ENCODE measurements at places on chromosomes 1 and 21.

GRCh38 chr1:175978926-175979325, 228.2 kb downstream of the COP1 start:
- no peak for DNase-seq

DNA sequence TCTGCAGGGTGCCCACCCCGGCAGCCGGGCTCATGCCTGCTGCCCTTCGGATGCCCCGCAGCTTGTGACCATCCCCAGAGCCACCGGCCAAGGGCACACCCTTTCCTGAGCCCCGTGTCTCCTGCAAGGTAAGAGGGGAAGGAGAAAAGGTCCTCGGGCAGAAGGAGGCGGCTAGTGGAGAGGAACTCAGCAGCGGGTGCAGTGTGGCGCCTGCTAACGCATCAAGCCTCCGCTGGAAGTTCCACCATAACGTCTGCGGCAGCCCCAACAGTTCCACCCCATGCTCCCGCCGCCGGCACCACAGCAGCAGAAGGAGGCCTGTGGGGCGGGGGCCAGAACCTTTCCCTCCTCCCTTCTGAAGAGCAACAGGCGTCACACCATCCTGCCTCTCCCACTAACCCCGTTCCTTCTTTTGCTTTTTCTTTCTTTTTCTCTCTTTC, 990 bp downstream of the VWA5B1 start:
- peak; percentile 9 for DNase-seq

DNA sequence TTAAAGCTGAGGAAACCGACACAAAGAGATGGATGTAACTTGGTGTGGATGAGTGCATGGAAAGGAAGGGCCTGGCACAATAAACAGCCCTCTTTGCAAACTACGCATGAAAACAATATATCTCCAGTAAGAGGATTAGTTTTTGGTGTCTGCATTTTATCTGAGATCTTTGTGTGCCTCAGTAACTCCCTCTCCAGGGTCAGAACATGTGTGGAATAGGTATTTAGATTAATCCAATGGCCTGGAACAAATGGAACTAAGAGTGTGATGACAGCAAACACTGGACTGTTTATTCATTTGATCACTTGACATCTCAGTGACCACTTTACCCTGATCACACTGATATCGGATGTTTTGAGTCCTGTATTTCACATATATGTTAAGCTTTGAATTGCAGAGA, 45.3 kb downstream of the AKNAD1 start:
- DNase-seq: no peak

DNA sequence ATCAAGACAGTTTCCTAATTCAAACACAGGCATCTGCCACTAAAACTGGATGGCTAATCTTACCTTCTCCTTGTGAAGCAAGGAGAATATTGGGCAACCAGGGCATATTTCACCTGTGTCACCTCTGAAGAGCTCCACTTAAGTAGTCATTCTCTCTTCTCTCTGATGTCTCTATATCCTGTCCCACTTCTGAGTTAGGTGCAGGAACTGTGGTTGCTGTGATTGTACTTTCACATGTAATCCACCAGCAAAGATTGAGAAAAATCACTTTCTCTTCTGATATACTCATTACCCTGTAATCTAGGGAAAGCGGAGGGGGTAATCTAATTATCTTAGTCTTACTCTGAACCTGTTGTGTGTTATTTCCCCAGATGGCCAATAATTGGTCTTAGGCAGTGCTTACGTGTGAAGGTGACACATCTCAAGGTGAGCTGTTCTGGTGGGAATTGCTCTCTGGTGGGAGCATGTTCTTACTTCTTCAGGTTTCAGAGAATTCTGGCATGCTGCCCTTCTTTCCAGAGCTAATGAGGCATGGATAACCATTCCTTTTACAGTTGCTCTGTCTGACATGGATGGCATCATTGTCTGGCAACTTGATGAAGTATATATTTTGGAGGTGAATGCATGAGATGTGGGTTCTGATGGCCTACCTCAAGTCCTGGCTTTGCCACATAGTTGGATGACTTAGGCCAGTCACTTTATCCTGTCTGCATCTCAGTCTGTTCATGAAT, 12.0 kb downstream of the XCL2 start:
- DNase-seq: no peak

DNA sequence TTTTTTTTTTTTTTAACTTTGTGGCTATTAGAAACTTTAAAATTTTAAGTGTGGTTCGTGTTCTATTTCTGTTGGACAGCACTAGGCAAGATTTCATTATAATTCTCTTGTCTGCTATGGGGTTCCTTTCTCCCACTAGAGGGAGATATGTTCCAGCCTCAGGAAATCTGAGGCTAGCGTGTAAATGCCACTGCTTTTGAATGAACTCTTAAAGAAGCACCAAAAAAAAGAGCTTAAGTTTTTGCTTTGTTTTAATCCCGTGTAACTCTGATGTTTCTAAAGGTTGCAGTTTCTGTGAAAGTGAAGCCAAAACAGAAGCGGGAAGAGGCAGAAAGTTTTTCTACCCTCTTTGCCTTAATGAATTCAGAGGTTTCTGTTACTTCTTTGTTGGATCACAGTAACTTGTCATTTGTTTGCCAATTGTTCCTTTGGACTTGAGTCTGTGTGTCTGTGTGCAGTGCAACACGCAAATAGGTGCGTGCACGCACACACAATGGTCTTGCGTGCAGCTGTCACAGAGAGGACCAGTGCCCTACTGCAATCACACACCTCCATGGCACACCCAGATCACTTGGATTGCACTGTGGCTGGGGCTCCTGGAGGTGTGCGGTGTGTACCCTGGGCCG, 32.3 kb downstream of the HHAT start:
- no peak for DNase-seq

GRCh38 chr1:25550683-25551310, 7.4 kb downstream of the LDLRAP1 start:
- no peak for DNase-seq

GRCh38 chr1:203551550-203551949, 57.6 kb downstream of the OPTC start:
- DNase-seq: no peak

DNA sequence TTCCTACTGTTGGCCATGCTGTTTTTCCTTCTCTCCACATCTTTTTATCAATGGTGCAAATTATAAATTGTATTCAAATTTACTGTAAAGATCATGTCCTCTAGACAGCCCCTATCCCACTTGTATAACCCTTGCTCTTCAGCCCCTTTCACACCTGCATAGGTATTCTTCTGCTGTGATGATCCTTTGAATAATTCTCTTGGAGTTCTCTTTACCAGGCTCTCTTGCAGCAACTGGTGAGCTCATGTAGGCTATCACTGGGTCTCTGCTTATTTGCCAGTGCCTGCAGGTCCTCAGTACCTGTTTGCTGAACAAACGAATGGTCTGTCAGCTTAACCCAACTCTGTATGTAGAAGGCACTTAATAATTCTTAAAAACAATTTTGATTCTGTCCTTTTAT, 8.2 kb downstream of the PTPRC start:
- DNase-seq: no peak

DNA sequence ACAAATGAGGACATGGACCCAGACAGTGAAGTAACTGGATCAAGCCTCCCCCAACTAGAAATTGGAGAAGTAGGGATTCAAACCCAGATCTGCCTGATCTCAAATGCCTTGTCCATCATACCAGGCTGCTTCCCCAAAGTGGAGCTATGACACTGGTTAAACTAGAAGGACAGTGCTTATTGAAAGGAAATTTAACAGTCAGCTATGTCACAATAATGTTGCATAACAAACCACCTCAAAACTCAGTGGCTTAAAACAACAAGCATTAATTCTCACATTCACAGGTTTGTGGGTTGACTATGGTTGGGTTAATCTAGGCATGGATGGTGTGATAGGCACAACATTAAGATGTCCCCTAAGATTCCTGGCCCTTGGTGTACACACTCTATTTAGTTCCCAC, 107.1 kb downstream of the TAS1R2 start:
- no peak for DNase-seq

DNA sequence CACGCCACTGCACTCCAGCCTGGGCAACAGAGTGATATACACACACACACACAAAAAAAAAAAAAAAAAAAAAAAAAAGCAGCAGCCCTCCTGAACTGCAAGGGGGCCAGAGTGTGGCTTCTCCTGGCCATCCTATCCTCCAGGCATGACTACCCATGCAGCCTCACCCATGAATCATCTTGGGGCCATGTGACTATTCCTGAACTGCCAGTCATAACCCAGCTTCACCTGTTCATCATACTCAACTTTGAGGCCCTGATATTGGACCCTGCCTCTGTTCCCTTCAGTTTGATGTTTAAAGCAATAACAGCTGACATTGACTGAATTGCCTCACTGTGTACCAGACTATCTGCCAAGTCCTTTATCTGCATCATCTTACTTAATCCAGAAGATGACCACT, 2.8 kb upstream of the HPCAL4 start:
- DNase-seq: no peak

DNA sequence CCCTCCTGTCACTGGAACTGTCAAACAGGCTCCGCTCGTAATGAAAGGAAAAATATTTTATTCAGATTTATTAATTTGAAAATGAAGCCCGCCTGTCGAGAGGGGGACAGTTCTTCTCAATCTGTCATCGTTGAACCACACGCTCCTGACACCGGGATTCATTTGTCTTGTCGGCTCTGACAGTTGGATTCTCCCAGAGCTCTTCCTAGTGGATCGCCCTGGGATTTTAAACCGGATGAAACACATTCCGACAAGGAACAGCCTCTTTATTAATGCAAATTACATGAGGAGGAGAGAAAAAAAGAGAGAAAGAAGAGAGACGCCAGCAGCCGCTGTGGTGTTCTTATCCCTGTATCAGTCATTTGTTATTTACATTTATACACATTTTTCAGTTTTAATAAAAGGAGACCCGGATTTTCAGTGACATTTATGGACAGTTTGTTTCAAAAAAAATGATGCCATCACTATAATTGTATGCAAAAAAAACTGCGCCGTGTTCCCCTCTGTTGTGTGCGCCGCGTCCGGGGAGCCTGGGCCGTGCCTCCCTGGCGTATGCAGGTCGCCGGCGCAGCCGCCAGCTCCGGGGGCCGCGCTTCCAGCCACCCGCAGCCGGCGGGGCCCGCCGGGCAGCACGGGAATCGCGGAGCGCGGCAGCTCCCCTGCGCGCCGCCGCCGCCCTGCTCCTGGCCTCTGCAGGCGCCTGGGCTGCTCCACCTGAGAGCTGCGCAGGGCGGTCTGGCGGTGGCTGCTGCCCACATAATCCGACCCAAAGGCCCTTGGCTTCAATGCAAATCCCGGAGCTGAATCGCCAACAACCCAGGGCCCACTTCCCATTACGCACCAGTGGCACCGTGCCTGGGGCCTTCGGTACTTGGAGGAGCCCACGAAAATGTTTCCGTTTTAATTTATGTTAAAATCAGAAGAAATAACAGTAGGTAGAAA, 237.9 kb upstream of the PBX1 start:
- no peak for DNase-seq

Data from stimulated activated CD4-positive, alpha-beta T cell treated with anti-CD3 and anti-CD28 coated beads, Interleukin-4, amount 100 ng/mL, for 1 hour (primary cell).